ENCODE measurements at places on chromosomes 5 and 9.
A peak's percentile ranks its signal among the peaks of the same experiment; 100 is the strongest.

DNA sequence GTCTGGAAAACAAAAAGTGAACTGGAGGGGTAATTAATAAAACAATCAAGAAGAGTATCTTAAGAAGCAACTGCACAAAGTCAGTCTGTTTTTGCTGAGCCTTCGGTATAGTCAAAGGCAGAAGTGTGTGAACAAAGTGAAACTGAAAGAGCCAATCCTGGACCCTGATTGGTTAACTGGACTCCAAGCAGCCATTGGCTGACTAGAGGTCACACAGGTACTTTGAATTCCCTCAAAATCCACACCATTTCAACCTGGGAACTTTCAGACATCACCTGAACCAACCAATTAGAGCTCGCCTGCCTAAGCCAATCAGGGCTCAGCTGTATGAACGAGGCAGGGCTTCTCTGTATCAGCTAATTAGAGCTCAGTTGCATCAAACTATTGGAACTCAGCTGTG lies 286.7 kb downstream of the TLE4 start:
- DNase-seq: no peak

DNA sequence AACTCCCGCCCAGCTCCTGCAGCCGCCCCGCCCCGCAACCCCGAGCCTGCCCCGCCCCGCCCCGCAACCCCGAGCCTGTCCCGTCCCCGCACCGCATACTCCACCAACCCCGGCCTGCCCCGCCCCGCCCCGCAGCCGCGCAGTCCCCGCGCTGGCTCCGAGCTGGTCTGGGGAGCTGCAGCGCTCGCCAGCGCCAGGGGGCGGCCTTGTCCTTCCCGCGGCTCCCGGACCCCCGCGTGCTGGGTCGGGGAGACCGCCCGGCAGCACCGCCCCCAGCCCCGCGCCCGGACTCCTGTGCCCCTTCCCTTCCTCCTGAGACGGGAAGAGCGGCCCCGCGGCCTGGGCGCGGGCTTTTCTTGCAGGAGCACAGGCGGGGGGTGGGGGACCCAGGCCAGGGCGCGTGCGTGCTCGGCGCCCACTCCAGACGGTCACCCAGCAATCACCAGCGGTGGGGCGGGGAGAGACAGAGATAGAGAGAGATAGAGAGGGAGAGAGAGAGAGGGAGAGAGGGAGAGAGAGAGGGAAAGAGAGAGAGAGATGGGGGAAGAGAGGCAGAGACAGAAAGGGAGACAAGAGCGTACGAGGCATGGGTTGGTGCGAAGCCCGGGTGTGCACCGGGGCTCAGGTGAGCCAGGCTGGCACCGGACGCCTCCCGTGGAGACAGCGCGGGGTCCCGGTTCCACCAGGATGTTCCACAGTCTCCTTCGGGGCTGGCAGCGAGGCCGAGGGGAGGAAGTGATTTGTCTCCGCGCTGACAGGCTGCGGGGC lies 14.7 kb upstream of the TMEM250 start:
- DNase-seq: no peak

GRCh38 chr5:119338326-119338946 lies 17.4 kb upstream of the TNFAIP8 start:
- no peak for DNase-seq

DNA sequence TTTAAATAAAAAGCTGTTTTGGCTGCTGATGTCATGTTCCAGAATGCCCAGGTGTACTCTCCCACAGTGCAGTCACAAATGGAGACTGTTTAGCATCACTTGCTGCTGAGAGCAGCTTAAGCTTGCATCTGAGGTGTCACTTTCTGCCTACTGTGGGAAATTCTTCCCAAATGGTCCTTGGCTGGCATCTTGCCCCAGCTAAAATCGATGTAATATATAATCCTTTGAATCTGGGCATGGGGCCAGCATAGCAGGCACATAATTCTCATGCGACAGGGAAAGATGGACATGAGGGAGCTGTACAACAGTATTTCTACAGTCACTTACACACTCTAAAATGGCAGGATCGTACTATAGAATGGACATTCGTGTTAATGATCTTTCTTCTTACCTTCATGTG lies 144.3 kb downstream of the MACIR start:
- no peak for DNase-seq

DNA sequence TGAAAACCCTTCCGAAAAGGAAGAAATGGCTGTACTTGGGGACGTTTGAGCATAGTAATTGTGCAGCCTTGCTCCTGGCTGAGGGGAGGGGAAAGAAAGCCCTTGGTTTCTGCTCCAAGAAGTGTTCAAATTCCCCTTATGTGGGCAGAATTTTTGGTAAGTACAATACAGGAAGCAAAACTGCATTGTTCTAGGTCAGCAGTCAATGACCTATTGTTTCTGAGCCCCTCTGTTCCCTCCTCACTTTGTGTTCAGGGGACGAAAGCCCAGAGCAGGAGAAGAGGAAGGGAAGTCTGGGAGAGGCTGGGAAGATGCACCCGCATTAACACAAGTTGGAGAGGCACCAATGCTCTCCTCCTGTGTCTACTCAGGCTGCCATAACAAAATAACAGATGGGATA lies 11.9 kb downstream of the BASP1 start:
- DNase-seq: no peak

- no peak for DNase-seq
Measured at GRCh38 chr5:64972591-64972990, 203.9 kb downstream of the CWC27 start.

GRCh38 chr9:20997503-20998076 lies 33.9 kb downstream of the HACD4 start:
- DNase-seq: no peak

GRCh38 chr5:60700416-60700757 lies 421 bp upstream of the DEPDC1B start:
- peak; percentile 50 for DNase-seq

DNA sequence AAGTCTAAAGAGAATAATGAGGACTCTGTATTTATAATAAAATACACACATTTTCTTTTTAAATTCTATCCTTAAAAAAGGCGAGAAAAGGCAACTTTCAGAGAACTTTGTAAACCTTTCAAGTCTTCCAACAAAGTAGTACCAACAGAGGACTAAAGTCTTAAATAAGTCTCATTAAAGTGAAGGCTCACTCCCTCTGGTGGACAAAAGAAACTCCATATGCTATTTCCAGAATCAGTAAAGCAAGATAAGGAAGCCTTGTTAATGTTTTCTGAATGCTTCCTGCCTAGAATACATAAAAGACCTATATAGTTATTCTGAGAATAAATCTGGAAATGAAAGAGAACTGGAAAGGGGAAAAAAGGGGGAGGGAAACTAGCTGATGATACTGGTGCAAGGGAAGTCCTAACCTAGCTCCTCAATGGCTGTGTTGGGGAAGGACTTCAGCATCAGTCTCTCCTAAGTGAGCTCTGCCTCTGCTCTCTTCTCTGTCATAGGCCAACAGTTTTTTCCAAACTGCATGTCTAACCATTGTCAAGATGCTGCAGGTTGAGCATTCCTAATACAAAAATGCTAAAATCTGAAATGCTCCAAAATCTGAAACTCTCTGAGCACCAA lies 7.2 kb downstream of the HMGCS1 start:
- peak; percentile 61 for DNase-seq

GRCh38 chr5:97037819-97038218 lies 101.9 kb downstream of the LNPEP start:
- DNase-seq: no peak

DNA sequence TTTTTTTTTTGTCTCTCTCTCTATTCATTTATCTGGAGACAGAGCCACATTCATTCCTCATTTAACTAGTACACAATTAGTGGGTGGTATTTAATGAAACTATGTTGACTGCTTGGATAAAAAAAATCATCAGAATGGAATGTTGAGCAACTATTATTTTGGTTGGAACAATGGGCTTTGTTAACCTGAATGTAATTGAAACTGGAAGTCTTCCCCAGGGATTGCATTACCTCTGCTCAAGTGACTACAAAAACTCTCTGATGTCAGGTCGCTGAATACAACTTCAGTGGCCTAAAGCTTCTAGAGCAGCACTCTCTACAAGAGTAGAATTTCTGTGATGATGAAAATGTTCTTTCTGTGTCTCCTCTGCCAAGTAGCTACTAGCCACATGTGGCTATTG lies 295.8 kb downstream of the DEPDC1B start:
- DNase-seq: no peak

- DNase-seq: no peak
Measured at GRCh38 chr5:10338686-10339057, 14.8 kb upstream of the MARCHF6 start.

DNA sequence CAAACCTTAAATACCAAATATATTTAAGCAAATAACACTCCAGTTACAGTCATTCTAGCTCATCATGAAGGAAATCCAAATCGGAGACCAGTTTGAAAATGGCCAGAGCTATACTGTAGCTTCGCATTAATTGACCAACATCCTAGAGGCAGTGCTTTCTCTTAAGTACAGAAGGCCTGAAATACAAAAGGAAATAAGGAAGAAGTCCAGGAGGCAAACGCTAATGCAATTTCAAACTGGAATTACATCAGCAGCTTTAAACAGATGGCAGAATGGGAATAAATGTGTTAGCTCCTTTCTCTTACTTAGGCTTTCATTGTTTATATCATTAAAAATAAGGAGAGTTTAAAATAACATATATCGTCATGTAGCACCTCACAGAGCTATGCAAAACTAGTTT lies 197.0 kb downstream of the SEC61B start:
- DNase-seq: no peak

GRCh38 chr9:99226054-99226453 lies 4.0 kb downstream of the SEC61B start:
- DNase-seq: no peak

- DNase-seq: no peak
Measured at GRCh38 chr9:133614678-133615077, 5.5 kb upstream of the FAM163B start.

DNA sequence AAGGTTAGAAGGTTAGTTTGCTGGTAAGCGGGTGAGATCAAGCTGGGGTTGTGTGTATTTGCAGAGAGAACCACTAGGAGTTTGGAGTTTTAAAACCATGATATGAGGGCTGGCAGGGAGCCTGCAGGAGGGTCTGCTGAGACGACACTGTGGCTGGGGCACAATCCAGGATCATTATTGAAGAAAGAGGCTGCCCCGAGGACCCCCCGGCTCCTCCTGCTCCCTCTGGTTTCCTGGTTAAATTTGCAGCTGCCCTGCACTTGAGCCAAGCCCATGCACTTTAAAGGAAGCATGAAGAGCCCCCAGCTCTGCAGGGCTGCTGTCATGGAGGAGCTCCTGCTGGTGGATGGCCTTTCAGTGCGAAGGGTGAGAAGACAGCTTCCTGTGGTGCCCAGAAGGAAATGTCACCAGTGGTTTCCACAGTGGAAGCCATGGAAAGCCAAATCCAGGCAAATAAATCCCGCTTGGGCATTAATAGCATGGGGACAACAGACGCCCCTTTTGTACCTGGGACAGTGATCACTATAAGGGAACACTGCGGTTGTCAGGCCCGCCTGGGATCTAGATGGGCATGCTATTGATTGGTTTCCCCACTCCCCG lies 140.7 kb downstream of the NSG2 start:
- no peak for DNase-seq

GRCh38 chr9:37364136-37364535 lies 58.4 kb upstream of the GRHPR start:
- no peak for DNase-seq

DNA sequence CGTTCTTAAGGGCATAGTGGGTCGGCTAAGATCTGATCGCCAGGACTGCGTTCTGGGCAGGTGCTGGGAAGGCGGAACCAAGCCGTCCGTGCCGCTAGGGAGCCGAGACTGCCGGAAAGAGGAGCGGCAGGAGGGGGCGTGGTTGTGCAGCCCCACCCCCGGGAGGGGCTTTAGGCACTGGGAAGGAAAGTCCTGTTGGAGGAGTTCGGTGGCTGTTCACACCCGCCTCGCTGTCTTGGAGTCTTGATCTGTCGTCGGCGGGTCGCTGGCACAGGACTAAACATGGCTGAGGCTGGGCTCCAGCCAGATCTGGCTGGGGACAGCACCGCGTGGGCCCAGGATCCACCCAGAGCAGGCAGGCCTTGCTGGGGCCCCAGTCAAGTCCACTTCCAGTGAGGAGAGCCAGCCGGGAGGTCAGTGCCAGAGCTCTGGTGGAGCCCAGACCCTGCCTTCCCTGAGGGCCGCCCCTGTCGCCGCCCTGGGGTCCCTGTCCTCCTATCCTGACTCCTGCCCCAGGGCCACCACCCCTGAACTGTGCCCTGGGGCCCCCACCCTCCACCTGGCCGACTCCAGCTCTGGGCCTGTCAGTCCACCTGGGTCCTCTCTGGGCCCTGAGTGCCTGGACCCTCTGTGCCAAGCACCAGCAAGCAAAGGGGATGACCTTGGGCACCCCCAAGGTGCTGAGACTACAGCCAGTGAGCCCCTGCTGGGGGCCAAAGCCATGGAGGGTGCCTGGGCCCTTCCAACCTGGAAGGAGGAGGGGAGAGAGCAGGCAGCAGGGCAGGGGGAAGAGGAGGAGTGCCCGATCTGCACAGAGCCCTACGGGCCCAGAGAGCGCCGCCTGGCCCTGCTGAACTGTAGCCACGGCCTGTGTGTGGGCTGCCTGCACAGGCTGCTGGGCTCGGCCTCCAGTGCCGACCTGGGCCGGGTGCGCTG lies 4.5 kb downstream of the RNF208 start:
- no peak for DNase-seq

GRCh38 chr5:115389799-115390382 lies 93.4 kb upstream of the CCDC112 start:
- DNase-seq: no peak

DNA sequence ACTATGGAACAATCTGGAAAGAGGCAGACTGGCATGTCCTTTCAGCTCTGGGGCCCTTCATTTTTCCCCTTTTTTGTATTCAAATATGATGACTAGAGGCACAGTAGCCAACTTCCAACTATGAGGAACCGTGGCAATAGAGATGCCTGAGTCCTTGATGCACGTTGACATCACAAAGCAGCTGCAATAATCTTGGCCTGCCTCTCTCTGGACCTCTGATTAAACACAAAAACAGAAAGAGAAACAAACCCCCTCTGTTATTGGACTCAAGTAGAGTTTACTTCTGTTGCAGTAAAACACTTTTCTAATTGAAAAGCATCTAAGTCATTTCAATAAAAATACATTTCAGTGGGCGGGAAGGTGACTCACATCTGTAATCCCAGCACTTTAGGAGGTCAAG lies 122.2 kb upstream of the GRAMD2B start:
- no peak for DNase-seq

GRCh38 chr5:1885868-1886845 lies 3.4 kb upstream of the IRX4 start:
- no peak for DNase-seq

GRCh38 chr9:91359083-91359482 lies 2.6 kb downstream of the AUH start:
- no peak for DNase-seq

GRCh38 chr9:18114559-18115475 lies 359.1 kb upstream of the ADAMTSL1 start:
- no peak for DNase-seq

GRCh38 chr5:150066901-150067396 lies 19.4 kb downstream of the CSF1R start:
- no peak for DNase-seq

DNA sequence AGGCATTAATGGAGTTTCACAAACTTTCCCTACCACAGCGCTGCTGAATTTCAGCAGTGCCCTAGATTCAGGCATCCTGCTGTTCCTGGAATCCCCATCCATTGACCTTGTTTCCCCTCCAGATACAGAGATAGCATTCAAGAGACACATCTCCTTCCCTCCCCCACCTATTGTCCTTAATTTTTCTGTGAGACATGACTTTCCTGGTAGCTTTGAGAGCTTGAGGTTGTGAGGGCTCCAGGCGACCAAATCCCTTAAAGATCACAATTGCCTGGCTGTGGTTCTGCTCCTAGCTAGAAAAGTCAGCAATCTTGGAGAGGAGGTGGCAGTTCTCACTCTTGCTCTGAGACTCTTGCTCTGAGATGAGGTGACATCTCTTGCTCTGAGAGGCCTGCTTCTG lies 48.0 kb downstream of the PRR16 start:
- no peak for DNase-seq

GRCh38 chr5:53249529-53250200 lies 140.1 kb upstream of the MOCS2 start:
- DNase-seq: peak; percentile 19
